AG08396 (cell line): ENCODE measurements at places on chromosomes 3 and 15.

- no peak for DNase-seq
Measured at GRCh38 chr3:127884041-127884440, 31.0 kb upstream of the KBTBD12 start.

GRCh38 chr3:46261926-46262594 lies 19.8 kb downstream of the CCR3 start:
- no peak for DNase-seq

DNA sequence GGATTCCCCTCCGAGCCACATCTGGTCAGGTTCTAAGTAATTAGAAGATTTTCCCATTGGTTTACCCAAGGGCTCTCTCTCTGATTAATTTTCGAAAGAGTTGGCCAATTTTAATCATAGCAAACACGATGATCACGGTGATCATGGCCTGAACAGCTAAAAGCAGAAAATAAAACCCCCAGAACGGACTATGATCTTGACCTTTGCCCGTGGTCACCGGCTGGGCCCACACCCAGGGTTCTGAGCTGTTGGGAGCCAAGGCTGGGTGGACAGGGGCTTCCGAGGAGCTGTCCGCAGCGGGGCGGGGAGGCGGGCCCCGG lies 2.6 kb downstream of the GP5 start:
- no peak for DNase-seq

GRCh38 chr3:104916971-104917370 lies 449.7 kb upstream of the ALCAM start:
- no peak for DNase-seq
